NCI-H748 treated with DMSO at 0.1 percent for 48 hours (cell line): ENCODE measurements at places on chromosomes 12 and 14.

GRCh38 chr12:113926788-113927187 lies 39.3 kb downstream of the RBM19 start:
- no peak for DNase-seq

DNA sequence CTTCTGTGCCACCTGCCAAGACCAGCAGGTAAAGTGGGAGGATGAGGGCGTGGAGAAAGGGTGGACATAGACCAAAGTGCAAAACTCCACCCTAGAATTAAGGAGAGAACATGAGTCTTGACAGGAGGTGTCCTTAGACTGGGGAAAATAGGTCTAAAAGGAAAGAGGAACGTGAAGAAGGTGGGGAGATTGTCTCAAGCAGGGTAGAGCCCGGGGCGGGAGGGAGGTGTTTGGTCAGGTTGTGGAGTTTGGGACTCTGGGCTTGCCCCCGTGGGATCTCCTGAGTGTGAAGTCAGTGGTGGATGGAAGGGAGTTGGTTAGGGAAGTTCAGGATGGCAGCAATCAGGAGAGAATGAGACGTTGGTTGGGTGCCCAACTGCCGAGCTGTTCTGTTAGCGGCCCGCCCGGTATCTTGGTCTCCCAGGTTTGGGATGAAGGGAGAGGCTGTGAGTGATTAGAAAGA lies 386 bp downstream of the DGKA start:
- DNase-seq: no peak

GRCh38 chr14:64289571-64289970 lies 4.6 kb downstream of the ESR2 start:
- no peak for DNase-seq

DNA sequence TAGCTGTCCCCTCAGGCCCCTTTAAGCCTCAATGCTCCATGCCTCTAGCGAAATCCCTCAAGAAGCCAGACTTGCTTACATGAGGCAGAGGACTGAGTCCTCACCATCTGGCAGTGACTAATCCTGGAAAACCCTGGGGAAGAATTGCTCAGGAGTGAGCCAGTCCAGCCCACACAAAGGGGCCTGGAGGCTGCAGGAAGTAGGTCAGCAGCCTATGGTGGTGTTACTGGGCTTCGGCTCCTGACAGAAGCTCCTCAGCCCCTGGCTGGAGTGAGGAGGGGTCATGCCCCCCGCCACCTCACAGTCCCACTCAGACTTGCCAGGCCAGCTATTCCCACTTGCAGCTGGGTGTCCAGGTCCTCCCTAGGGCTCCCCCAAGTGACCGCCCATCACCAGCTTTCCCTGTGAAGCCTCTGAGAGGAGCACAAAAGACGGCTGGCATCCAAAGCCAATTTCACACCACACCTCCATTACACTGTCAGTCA lies 250.5 kb downstream of the DPF3 start:
- DNase-seq: no peak

DNA sequence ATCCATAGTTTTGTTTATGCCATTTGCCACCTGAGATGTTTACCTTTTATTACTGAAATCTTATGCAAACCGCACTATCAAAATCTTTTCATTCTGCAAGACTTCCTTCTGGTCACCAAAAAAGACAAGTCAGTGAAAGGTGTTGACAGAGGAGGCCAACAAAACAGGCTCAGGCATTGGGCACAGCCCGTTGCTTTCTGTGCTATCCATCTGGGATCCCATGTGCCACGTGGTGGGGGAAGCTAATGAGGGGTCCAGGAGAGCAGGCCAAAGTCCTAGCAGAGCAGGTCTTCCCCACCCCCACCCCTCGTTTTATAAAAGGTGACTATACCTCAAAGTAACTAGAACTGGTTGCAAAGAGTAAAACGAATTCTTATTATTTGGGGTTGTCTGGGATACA lies 1.2 kb downstream of the ALDH1L2 start:
- no peak for DNase-seq

- DNase-seq: no peak
Observed at GRCh38 chr12:112839386-112839972, 47.9 kb downstream of the RPH3A start.

GRCh38 chr12:99619389-99620158 lies 28.0 kb upstream of the GARIN6 start:
- DNase-seq: no peak

DNA sequence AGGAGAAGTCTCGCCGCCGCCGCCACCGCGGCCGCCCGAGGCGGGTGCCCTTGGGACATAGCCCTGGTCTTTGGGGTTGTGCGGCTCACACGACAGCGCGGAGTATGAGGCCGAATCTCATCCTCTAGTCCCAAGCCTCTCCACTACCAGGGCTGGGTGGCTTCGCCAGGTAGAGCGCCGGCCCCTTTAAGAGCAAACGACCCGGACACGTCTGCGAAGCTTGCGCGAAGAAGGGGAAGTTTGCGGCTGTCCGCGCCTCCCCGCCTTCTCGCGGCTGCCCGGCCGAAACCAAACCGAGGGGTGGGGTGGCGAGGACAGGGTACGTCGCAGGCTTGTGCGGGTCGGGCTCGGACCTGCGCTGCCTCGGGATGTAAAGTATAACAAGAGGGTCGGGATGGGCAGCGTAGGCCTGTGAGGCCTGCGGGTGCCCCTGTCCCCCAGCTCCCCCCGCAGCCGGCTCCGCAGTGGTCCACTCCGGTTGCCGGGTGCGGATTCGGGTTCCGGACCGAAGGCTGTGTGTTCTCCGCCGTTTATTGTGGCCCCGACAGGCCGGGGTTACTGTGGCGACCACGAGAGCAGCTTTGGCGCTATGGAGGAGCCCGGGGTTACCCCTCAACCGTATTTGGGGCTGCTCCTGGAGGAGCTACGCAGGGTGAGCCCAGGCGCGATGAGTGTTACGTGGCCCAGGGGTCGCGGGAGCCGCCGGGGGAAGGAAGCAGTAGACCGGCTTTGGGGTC lies 33.3 kb downstream of the MIA2 start:
- peak; percentile 67 for DNase-seq

DNA sequence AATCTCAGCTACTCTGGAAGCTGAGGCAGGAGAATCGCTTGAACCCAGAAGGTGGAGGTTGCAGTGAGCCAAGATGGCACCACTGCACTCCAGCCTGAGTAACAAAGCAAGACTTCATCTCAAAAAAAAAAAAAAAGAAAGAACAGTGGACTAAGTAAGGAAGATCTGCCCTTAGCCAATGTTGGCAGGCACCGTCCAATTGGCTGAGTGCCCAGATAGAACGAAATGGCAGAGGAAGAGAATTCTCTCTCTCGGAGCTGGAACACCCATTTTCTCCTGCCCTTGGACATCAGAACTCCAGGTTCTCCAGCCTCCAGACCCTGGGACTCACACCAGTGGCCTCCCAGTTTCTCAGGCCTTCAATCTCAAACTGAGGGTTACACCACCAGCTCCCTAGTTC lies 49.9 kb downstream of the ESR2 start:
- DNase-seq: no peak

- peak; percentile 96 for DNase-seq
Observed at GRCh38 chr12:103268831-103269514, 226.8 kb downstream of the C12orf42 start.

DNA sequence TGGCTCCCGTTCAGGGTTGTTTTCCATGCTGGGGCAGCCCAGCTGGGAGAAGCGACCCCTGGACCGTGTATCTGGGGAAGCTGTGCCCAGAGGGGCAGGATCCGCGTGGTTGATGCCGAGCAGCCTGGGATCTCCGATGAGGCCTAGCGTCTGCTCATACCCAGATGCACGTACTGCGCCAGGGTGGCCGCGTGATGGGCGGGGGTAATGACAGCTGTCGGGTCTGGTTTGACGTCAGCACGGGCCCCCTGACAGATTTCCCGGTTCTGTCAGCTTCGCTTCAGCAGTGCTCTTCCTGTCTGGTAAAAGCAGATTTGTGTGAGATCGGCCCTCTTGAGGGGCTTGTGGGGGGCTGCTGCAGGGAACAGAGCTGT lies 147.3 kb downstream of the TSPAN9 start:
- no peak for DNase-seq

- no peak for DNase-seq
Observed at GRCh38 chr12:57535764-57536596, 11.0 kb downstream of the DCTN2 start.

GRCh38 chr12:132063491-132063890 lies 80.6 kb downstream of the DDX51 start:
- no peak for DNase-seq

- DNase-seq: no peak
Observed at GRCh38 chr14:63515240-63515639, 27.9 kb downstream of the PPP2R5E start.

DNA sequence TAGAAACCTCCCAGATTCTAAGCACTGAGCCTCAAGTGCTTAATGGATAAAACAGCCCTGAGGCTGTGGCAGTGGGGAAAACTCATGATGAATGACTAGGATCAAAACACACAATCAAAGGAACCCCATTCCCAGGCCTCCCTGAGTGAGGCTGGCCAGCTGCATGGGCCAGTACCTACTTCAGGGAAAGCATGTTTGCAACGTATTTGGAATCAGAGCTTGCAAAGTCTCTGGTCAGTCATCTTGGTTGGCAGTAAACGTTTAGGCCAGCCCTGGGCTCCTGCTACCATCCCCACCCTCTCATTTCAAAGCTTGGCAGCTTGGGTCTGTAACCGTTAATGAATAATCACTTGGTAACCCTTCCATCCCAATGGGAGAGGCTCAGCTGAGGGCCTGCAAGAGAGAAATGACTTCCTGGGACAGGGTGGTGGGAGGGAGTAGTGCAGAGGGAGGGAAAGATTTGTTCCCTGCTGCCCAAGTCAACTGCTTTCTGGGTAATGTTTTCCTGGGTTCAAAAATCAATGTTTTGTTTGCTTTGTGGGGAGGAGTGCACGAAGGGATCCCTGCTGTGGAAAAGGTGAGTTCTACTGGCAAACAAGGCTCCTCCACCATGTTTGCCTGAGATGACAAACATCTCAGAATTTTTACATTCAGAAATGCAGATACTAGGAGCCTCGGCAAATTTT lies 2.0 kb upstream of the RNASE8 start:
- no peak for DNase-seq
